LNCaP clone FGC (cell line): ENCODE measurements at places on chromosomes 7 and 10.

GRCh38 chr7:71860572-71860971 is 551.6 kb downstream of the CALN1 start:
- no peak for DNase-seq

- no peak for DNase-seq
Measured at GRCh38 chr10:48456808-48457761, 147.8 kb downstream of the ARHGAP22 start.

DNA sequence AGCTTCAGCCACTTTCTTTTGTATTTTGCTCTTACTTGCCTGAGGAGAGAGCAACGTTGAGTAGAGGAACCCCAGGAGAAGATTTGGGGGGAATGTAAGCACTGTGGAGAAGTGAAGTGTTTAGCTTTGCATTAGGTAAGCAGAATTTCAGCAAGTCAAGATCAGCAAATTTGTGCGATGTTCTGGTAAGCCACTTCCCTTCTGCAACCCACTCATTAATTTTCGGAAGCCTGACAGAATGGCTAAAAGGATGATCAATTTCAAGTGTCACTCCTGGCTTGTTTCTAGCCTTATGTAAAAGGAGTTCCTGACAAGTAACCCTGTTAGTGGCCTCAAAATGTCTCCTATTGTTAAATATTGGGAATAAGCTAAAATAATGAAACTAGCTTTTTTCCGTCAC is 48.5 kb upstream of the NXPH1 start:
- no peak for DNase-seq

DNA sequence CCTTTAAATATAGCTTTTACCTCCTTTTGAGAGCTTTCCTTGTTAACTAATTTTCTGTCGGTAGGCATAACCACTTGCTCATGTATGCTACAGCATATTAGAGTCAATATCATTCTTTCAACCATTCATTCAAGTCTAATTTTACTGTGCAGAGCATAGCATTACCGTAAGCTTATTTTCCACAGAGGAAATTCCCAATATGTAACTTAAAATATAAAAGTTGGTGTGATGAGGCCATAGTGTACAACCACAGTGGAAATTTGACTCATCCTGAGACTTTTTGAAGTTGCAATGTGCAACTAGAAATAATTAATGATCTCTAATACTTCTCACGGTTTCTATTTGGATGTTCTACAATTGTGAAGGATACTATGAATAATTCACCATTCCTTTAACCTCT is 80.6 kb upstream of the KLF6 start:
- DNase-seq: no peak

DNA sequence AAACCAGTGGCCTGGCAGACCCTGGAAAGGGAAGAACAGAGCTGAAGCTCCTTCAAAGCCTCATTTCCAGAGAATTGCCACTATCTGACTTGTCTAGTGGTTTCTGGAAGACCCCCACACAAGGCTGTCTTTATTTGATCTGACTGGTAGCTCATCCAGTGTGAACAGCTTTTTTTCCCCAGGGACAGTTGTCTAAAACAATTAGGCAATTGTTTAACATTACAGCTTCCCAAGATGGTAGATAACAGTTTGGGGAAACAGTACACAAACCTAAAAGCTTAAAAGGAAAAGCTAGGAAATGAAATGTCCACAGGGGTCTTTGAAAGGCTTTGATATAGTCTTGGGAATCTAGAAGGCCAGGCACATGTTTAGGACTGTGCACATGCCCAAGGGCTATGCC is 203.4 kb upstream of the CTBP2 start:
- DNase-seq: no peak

- no peak for DNase-seq
Measured at GRCh38 chr7:112105584-112106530, 100.3 kb downstream of the DOCK4 start.

DNA sequence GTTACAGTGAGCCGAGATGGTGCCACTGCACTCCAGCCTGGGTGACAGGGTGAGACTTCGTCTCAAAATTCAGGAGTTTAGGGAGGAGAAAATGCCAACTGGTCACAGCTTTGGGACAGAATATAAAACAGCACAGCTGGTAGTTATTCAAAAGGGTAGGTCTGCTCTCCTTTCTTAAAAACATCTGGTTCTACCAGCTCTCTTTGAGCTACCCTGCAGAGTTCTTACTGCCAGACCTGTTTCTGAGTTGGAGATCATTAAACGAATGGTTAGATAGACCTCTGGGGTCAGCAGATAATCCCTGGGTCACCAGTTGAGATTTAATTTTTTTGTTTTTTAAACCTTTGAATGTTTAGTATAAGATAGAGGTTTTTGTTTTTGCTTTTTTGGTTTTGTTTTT is 52.6 kb downstream of the MCU start:
- no peak for DNase-seq

DNA sequence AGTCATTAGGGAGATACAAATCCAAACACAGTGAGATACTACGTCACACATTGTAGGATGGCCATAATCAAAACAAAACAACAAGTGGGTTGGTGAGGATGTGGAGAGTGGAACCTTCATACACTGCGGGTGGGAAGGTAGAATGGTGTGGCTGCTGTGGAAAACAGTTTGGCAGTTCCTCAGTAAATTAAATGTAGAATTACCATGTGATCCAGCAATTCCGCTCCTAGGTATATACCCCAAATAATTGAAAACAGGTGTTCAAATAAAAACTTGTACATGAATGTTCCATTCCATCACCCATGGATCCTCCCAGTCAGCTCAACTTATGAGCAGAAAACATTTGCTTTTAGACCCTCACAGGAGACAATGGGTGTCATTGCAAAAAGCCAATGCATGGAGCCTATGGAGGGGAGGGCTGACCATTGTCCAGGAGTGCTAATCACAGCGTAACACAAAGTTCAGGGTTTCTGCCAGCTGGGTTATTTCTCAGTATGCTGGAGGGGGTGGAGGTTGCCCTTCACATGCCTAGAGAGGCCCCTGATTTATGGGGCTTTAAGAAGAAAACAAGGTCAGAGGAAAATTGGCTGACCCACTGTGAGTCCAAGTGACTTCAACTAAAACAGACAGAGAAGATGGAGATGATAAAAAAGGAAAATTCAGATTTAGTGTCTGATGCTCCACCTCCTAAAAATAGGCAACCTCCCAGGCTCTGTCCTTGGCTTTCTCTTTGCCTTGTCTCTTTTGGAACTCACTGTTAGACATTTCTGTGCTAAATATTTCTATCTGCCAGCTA is 124.1 kb downstream of the WDR11 start:
- DNase-seq: no peak

DNA sequence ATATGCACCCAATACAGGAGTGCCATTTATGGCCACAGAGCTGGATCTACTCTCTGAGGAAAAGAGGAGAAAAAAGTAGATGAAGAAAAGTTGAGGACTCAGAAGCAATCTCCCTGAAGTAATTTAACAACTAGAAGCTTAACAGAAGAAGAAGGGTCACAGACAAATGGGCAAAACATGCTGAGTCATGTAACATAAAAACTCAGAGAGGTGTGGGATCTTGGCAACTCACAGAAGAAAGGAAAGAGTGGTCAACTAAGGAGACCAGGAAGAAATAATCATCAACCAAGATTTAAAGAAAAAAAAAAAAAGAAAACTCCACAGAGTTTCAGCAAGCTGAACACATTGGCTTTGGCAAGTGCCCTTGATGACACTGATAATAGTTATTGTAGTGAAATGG is 51.8 kb upstream of the BET1 start:
- no peak for DNase-seq

- DNase-seq: no peak
Measured at GRCh38 chr10:63430091-63430998, 35.4 kb downstream of the JMJD1C start.

DNA sequence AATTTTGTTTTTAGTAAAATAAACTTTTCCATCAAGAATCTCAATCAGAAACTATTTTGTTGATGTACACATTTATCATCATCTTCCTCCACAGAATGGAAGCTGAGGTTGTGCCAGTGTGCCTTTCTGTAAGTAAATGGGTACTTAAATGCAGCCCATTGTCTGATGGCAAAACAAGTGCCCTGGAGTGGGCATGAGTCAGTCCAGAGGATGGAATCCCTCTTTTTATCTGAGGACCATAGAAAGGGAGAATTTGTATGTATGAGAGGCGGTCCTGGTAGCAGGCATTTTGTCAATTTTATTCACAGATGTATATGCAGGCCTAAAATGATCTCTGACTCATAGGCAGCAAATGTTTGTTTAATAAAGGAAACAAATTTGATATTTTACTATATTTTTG is 102.1 kb upstream of the MAGI2 start:
- DNase-seq: no peak

DNA sequence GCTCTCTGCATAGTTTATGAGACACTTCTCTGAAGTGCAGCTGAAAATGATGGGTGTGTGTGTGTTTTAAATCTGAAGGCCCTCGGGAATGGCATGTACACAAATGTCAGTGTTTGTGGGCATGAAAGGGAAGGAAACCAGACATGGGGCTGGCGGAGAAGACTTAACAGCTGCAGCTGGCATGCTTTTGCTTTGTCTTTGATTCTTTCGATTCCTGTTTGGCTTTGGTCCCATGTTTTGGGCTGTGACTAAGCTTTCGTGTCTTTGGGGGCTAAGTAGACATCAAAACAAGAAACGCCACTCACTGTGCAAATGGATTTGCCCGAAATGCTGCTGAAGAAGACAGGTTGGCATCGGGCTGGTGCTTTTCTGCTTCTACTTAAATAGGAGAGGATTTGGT is 179.3 kb downstream of the PFKFB3 start:
- no peak for DNase-seq

DNA sequence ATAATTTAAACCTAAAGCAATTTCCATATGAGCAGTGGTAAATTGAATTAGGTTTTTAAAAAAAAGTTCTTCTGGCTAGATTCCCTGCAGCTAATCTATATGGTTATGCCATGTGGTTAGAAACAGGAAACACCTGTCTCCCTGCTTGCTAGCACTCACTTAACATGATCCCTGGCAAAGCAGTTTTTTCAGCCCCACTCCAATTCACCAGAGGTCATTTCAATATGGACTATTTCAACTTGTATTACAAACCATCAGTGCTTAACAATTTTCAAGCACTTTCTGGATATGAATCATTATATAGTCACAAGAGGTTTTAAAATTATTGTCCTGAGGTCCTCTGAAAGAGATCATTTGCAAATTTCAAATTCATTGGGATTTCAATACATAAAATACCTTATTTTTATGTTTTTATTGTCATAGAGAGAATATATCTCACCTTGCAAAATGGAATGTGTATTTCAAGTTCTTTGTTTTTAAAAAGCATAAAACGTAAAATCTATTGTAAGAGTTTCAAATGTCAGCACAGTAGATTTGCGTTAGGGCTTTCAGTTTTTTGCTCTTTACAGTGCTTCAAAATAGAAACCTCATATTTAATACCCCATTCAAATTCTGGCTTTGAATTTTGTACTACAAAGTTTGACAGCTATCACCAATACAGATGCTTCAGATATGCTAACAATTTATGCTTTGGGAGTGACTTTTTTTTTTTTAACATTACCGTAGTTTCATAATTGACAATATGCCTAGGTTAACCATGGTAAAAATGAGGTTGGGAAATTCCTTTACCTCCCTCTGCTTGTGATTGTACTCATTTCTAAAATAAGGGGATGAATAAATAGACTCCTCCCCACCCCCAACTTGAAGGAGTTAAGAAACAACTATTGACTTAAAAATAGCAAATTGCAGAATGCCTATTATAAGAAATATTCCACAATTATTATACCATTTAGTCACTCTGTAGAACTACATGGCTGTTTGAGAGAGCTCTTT is 117.5 kb upstream of the HGF start:
- no peak for DNase-seq

DNA sequence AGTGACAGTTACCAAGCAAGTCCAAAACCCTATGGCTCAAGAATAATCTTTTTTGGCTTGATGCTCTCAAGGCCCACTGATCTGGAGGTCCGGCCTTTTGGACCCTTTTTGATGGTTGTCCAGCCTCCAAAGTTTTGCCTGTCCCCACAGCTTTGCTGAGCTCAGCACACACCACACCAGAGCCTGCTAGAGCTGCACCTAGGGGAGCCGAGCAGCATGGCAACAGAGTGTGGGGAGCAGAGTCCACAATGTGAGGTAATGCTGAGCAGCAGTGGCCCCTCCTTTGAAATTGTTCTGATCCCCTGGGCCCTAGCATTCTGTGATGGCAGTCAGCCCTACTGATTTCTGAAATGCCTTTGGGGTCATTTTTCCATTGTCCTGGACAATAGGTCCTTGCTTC is 9.3 kb downstream of the GIMAP7 start:
- no peak for DNase-seq

DNA sequence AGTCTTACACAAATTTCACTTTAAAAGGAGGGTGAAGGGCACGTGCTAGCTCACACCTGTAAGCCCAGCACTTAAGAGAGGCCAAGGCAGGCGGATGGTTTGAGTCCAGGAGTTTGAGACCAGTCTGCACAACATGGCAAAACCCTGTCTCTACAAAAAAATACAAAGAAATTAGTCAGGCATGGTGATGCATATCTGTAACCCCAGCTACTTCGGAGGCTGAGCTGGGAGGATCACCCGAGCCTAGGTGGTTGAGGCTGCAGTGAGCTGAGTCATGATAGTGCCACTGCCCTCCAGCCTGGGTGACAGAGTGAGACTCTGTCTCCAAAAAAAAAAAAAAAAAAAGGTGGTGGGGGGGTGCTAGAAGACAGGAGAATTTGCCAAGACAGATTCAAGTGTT is 237.3 kb upstream of the KLF14 start:
- DNase-seq: no peak

DNA sequence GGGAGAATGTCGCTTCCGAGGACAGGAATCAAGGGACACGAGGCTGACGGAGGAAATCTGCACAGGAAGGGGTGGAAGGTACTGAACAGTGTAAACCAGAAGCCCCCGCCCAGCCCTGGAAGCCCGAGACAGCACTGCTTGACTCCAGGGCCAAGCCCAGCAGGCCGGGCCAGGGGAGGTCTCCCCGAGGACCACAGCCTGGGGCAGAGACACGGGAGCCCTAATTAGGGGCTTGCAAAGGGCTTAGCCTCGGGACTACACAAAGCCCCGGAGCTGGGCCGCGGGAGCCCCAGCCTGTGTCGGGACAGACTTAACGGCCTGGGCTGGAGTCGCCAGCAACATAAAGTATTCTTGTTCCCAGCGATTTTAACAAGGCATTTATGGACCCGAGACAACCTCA is 50.8 kb downstream of the OAT start:
- no peak for DNase-seq

DNA sequence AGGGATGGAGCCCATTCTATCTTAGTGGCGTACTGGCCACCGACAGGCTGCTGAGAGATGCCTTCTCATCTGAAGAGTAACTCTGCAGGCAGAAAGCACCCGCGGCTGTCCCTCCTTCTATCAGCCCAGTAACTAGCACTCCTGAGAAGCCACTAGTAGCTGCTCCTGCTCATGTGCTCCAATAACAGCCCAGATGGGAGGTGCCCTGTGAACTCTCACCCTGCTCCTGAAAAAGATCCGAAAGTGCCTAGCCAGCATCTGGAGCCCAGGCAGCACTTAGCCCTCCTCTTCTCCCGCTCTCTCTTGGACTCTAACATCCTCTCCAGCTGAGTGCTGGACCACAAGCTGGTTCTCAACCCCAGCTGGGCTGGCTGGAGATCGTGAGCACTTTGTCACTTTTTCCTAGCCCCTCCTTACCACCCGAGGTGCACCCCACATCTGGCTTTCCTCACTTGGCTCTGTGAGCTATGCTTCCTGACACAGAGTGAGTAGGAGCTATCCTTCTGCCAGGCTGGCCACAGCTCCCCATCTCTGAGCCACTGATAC is 239.2 kb downstream of the GRID1 start:
- DNase-seq: no peak
